ENCODE measurements at places on chromosomes 1 and 21.

GRCh38 chr1:74485622-74486021 is 26.8 kb downstream of the LRRC53 start:
- no peak for DNase-seq

DNA sequence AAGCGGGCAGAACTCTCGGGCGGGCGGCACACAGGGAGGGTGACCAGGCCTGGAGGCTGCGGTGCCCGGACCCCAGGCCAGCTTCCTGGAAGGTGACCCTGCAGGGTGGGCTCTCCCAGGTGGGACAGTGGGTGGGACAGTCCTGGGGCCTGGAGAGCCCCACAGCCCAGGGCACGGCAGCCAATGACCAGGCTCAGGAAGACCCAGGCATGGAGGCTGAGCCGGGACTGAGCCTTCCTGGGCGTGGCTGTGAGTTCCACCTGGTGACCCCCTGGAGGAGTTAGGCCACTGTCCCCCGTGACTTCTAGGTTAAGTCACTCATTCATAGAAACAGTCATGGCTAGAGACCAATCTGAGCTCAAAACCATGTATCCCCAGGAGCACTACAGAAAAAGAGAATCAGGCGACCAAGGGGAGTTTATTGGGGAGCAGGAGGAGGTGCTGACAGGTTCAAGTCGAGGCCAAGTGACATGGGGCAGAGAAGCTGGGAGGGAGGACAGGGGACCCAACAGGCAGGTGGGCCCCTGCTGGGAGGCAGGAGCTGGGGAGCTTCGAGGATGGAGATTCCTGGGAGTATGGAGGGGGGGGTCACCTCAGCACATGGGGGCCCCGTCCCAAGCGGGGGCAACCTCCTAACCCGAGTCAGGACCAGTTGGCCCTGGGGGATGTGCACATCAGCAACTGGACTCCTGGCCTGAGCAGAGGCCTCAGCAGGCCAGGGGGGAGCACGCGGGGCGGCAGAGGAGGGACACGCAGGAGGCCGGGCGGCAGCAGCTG is 1.2 kb downstream of the KRTAP10-5 start:
- DNase-seq: no peak

DNA sequence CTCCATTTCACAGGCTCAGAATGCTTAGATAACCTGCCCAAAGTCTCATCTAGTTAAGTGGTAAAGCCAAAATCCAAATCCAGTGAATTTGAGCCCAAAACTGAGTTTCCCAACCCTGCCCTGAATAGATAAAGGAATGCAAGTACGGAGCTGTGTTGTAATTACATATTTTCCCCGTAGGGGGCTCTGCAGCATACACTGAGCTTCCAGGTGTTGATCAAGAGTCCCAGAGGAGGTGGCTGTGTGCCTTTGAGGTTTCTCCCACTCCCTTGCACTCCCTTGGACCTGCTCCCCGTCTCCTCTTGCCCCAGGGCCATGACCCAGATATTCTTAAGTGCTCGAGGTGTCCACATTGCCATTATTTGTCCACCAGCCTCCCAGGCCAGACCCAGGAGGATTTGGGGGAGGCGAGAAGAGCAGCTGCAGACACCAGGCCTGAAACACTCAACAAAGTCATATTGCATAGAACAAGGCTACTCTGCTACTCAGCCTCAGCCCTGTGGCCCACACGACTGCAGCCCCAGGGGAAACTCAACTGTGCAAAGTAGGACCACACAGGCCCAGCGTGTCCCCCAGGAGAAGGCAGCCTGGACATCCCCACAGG is 18.4 kb upstream of the LY9 start:
- DNase-seq: no peak

DNA sequence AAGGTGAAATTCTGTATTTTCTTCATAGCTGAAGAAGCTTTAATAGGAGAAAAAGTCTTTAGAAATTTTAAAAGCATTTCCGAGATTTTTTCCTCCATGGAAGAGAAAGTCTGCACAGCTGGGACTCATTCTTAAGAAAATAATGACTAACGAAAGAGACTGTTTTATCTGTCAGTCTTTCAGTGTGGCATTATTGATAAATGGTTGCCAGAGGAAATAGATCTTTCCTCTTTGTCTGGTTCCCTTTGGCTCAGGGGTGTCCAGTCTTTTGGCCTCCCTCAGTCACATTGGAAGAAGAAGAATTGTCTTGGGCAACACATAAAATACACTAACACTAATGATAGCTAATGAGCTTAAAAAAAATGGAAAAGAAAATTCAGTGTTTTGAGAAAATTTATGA is 49.9 kb downstream of the KDM1A start:
- DNase-seq: no peak

DNA sequence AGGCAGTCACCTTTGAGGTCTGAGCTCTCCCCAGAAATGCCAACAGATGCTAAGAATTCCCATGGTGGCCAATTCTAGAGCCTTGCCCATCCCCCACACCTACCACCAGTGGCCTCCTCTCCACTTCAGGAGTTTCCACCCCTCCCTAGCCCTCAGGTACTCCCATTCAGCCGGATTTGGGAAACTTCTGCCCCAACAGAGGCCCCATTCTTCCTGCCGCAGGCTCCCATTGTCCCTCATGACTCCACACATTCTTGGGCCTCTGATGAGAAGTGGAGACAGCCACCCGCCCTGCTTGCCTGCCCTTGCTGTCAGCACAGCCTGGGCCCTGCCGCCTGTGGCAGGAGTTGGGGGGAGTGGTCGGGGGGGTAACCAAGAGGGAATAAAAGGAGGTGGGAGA is 4.6 kb downstream of the BLACAT1 start:
- no peak for DNase-seq

- no peak for DNase-seq
Measured at GRCh38 chr21:37199057-37199924, 67.8 kb downstream of the VPS26C start.

DNA sequence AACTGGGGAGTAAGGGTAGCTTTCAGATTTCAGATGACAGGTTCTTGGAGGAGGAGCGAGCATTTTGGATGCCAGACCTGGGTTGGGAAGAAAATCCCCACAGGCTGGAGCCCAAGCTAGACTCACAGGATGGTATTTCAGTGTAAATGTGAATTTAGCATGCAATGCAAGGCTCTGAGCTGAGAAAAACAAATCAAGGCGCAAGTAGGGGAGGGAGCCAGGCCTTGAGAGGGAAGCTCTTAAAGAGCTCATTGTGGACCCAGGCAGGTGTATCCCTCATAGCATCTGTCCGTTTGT is 386.1 kb downstream of the MATN1 start:
- no peak for DNase-seq

DNA sequence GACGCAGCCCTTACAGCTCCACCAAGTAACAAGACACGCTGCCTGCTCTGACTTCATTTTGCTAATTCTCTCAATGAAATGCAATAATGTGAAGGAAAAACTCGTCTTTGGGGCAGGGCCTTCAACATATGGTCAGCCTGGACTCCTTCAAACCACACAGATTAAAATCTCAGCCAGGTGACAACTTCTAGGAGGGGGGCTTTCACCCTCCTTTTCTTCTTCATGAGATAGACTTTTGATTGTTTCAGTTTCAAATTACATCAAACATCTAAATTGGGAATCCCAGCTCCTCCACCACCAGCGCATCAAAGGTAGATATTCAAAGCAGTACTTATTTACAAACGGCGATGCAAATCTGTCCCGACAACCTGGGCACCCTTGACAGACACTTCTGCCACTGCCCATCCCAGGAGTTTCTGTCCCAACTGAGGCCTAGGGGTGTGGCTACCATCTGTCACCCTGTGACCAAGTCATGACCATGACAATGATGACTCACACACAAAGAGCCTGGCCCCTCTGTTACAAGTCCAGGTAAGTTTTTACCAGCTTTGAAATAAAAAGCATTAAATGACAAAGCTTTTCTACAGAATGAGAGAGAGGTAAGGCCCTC is 29.7 kb downstream of the SSBP3 start:
- no peak for DNase-seq

DNA sequence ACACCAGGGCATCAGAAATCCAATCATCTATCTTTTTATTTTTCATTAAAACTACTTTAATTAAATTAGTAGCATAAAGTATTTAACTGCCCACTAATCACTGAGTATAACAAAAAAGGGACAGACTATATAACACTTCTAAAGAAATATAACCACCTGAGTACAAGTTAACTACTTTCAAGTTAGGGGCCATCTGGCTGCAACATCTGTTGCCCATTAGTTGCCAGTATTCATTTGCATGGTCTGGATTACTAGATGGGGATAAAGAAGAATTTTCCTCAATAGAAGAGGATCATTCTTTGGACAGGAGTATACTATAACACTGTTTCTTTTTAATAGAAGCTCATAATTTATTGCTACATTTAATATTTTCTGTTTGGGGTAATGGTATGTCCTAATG is 446.4 kb downstream of the AMY1C start:
- no peak for DNase-seq

- no peak for DNase-seq
Measured at GRCh38 chr21:35284199-35284598, 235.1 kb upstream of the RUNX1 start.

DNA sequence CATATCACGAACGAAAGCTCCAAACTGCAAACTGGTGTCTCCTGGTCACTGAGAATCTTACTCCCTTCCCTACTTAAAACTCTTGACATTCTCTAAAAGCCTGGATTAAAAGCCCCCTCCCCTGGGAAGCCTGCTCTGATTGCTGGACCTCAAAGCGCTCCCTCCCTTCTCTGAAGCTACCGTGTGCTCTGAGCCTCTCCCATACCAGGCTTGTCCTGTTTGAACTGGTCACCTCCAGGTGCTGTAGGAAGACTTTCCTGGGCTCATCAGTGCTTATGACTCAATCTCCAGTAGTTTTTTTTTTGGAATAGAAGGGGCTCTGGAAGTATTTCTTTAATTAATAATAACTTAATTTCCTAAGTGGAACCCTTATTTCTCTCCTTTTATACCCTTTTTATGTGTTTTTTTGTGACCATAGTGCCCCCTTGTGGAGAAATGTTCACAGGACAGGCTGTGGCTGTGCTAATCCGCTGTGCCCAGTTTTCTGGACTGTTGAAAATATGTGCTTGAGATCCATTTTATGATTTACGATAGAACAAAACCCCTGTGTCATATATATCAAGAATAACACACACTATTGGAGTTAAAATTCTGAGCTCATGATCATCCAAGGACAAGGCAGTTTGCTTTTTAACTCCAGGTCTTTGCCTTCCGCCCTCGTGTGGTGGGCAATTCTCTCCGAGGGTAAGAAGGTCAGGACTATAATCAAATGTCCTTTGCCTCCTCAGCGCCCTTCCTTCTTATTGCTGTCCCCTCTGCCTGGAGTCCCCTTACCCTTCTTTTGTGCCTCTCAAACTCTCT is 16.9 kb downstream of the MTARC1 start:
- DNase-seq: no peak

GRCh38 chr21:41358193-41359166 is 3.3 kb upstream of the MX2 start:
- no peak for DNase-seq

DNA sequence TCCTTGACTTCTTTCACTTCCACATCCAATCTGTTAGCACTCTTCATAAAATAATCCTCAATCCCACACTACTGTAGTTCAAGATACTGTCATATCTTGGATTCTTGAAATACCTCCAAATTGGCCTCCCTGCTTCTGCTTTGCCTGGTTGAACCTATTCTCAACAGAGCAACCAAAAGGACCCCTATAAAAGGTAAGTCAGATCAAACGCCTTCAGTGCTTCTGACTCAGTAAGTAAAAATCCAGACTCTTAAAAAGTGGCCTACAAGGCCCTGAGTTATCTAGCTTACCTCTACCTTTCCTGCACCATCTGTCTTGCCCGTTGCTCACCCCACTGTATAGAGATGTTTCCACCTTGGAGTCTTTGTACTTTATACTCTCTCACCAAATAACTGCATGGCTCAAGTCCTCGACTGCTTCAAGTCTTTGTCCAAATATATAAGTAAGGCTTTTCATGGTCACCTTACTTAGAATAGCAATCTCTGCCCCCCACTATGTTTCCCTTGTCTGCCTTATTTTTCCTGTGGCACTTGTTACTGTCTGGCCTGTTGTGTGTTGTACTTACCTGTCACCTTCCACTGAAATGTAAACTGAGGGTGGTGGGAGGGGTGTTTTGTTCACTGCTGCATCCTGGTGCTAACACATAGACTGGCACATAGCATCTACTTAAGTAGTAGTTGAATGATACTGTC is 5.1 kb upstream of the PIGV start:
- DNase-seq: no peak

GRCh38 chr21:46269466-46269865 is 15.9 kb downstream of the MCM3AP start:
- no peak for DNase-seq

DNA sequence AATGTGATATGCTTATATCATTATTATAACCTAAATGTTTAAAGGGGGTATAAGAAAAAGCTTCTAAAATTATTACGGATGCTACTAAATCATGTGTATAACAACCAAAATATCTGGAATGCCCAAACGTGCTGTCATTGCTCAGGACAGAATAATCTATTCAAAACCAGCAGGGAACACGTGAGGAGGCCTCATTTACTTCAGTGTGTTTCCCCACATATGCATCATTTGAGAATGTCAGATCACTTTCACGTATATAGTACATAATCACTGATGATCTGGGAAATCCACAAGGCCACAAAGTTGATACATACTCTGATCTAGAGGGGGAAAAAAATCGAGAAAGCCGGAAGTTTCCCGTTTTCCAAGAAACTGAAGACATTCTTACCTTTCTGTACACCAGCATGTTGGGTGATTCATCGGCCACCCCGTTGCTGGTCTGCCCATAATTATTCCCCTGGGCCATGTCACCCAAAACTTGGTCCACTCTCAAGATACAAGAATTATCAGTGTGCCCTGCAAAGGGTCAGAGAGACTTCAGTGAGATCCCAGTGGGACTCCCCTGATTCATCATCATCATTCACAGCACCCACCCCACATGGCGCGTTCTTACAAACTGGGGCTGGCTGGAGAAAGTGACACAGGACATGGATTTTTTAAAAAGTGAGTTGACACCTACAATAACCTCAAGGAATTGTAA is 1.5 kb downstream of the RGS7 start:
- DNase-seq: no peak

GRCh38 chr1:154664331-154665002 is 56.5 kb upstream of the ADAR start:
- DNase-seq: no peak

GRCh38 chr1:19661721-19662228 is 2.9 kb upstream of the HTR6 start:
- DNase-seq: no peak

DNA sequence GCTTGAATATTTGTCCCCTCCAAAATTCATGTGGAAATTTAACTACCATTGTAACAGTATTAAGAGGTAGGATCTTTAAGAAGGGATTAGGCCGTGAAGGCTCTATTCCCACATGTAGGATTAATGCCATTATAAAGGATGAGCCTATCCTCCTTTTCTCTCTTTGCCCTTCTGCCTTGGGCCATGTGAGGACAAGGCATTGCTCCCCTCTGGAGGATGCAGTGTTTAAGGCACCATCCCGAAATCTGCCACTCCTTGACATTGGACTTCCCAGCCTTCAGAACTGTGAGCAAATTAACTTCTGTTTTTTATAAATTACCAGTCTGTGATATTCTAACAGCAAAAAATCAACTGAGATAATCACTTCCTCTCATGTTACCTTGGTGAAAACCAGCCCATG is 124.4 kb downstream of the TOMM20 start:
- DNase-seq: no peak
